ENCODE measurements at places on chromosomes 6 and 20.

GRCh38 chr6:162621246-162621645 is 106.3 kb downstream of the PRKN start:
- DNase-seq = no peak

DNA sequence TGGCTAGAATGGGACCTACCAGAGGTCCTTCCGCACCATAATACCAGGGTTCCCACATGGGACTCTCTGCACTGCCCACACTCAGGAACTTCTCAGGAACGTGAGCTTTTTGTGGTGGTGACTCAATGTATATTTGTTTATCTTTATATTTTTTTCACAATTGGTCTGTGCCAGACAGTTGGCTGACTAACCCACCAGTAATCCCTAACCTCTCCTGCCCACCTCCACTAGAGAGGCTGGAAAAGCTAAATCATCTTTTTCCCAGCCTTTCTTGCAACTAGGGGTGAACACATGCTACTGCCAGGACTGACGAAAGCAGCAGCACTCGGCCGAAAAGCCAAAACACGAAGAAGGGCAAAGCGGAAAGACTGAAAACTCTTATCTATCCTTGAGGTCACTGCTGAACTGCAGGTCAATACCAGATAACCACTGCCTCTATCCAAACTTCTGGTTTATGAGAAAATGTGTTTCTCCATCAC is 112.9 kb downstream of the TRERF1 start:
- peak; percentile 85 for DNase-seq

GRCh38 chr6:127630800-127631199 is 53.8 kb downstream of the C6orf58 start:
- no peak for DNase-seq

- DNase-seq = no peak
Observed at GRCh38 chr20:4813076-4813862, 91.6 kb downstream of the PRND start.

DNA sequence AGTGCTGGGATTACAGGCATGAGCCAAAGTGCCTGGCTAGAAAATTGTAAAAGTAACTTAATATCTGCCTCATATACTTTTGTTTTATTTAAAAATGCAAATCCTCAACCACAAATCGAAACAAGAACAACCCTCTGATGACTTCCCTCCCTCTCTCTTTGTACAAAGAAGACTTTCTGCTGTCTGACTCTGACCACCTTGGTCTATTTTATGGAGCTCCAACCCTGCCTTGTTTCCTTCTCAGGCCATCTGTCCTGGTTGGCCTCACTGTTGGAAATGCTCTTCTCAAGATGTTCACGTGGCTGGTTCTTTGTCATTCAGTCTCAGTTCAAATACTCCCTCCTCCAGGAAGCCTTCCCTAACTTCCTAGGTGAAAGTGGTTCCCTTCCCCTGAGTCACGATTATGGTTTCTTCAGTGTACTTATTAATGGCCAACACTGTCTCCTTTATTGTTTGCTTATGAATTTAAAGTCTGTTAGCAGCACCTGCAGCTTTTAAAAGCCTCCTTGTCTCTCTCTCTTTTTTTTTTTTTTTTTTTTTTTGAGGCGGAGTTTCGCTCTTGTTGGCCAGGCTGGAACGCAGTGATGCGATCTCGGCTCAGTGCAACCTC is 151.5 kb upstream of the SALL4 start:
- DNase-seq = no peak

DNA sequence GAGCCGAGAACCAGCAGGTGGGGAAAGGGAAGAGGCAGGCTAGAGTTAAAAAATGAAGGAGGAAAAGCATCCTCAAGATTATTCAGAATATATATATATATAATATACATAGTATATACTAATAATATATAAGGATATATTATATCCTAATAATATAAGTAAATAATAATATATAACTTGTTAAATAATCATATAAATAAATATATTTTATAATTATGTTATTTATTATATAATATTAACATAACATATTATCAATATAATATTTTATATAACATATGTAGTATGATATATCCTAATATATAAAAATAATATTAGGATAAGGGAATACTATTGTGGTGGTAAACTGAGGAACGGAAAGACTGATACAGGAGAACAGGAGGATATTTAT is 171.8 kb downstream of the TRIM27 start:
- no peak for DNase-seq

- no peak for DNase-seq
Observed at GRCh38 chr20:19114410-19114809, 98.0 kb upstream of the SLC24A3 start.

GRCh38 chr6:167091026-167091804 is 31.7 kb upstream of the CCR6 start:
- DNase-seq = no peak

GRCh38 chr6:8059129-8059528 is 5.1 kb downstream of the BLOC1S5 start:
- no peak for DNase-seq

- DNase-seq = no peak
Observed at GRCh38 chr6:18427296-18427695, 40.1 kb downstream of the RNF144B start.

GRCh38 chr6:126873351-126873750 is 245.1 kb upstream of the RSPO3 start:
- DNase-seq = no peak

DNA sequence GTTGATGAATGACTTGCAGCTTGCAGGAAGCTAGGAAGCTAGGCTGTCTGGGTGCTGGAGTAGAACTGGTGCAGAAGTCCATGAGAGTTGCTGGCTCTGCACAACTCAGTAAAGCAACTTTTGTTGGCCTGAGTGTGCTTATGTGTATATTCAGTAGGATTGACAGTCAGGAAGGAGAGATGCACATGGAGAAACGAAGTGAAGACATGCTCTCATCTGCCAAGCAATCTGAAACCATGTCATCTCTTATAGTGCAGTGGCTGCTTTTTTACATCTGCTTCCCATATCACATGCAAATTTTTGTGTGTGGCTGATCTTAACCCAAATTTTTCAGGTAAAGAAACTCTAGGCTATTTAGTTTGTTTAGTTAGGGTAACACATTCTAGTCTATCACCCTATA is 252.4 kb upstream of the HS3ST5 start:
- no peak for DNase-seq

GRCh38 chr6:44082872-44083321 is 44.4 kb downstream of the MRPL14 start:
- DNase-seq = no peak

GRCh38 chr6:33840048-33840926 is 36.5 kb upstream of the MLN start:
- peak; percentile 98 for DNase-seq

DNA sequence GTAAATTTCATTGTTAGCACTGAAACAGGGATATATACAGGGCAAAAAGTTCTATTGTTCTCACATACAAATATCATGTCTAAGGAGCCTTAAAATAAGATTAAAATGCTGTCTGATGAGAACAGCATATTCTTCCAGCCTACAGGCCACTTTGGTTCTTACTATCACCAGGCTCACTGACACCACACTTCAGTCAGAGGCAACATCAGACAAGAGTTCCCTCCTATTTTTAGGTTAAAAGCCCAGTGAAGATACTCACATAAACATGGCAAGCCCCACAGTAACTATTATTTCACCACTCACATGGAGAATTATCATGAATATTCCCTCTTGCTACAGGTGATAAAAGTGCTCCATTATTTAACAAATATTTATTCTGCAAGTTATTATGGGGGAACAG is 175.8 kb downstream of the ISM1 start:
- no peak for DNase-seq

DNA sequence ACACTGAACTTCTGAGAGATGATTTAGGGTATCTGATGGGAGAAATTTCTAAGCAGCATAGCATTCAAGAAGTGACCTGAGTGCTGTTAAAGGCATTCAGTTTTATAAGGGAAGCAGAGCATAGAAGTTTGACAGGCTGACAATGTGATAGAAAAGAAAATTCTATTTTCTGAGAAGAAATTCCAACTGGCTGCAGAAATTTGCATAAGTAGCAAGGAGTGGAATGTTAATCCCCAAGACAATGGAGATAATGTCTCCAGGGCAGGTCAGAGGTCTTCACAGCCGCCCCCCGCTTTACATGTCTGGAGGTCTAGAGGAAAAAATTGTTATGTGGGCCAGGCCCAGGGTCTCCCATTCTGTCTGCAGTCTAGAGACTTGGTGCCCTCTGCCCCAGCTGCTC is 1361.8 kb upstream of the EYS start:
- DNase-seq = no peak

- DNase-seq = no peak
Observed at GRCh38 chr20:53999077-53999476, 71.3 kb downstream of the BCAS1 start.

- DNase-seq = no peak
Observed at GRCh38 chr6:156953127-156953478, 175.9 kb downstream of the ARID1B start.

- no peak for DNase-seq
Observed at GRCh38 chr6:10861086-10861485, 20.8 kb downstream of the GCM2 start.

- DNase-seq = no peak
Observed at GRCh38 chr20:9626357-9626756, 112.0 kb downstream of the LAMP5 start.

- DNase-seq = no peak
Observed at GRCh38 chr6:23977706-23978105, 148.3 kb upstream of the NRSN1 start.

DNA sequence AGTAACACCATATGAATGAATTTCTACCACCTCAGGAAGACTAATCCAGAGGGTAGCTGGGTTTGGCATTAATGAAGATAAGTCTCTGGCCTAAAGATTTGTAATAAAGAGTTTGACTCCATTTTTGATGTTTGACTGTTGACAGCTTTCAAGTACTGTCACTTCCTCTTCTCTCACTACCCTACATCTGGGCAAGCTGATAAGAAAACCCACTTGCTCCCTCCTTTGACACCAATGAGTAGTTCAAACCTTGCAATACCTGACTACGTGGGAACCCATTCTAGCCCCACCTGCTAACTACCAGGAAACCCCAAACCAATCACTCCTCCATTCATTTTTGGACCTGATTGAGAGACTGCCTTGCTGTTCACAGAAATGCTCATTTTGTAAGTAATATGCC is 621.5 kb downstream of the TENT5A start:
- no peak for DNase-seq

GRCh38 chr6:19035461-19036195 is 648.5 kb downstream of the RNF144B start:
- DNase-seq = no peak

- DNase-seq = no peak
Observed at GRCh38 chr6:164108869-164109769, 694.6 kb downstream of the QKI start.

Data from keratinocyte (primary cell).